ENCODE measurements at places on chromosomes 11 and 22.

DNA sequence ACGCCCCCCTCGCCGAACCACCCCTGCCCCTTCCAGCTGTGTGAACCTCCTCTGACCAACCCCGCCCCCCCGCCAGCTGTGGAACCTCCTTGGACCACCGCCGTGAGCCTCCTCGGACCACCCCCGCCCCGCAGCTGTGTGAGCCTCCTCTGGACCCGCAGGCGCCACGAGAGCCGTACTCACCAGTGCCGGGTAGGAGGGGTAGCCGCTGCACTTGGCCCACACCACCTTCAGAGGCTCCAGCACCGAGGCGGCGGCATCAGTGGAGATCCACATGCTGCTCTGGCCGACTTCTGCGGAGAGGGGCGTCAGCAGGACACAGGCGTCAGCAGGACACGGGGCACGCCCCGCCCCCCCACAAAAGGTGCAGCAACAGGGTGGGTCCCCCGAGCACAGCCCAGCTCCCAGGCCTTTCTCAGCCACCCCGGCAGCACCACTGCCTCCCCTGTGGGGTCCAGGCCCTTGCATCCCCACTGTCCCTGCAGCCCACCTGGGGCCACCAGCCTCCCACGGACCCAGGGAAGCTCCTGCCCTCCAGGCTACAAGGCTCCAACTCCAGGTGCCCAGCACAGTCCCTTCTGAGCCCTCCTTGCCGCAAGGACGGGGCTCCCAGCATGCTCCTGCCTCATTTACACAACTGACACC lies 51.7 kb downstream of the BRD1 start:
- no peak for DNase-seq

DNA sequence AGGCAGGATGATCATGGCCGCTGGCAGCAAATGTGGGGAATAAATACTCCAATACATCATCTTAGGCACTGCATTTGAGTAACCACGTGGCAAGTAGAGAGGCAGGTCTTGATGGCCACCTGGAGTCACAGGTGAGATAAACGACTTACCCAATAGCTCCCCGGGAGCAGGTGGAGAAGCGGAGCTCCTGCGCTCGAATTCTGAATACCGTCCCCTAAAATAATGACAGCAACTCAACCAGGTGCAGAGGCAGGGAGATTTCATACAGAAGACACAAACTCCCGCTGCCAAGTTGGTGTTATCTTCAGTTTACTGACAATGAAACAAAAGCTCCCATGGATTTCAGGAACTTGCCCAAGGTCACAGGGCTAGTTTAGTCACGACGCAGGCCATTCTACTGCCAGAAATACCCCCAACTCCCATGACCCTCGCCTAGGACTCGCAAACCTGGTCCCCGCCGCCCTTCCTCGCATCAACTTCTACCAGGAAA lies 437 bp downstream of the SLC43A3 start:
- no peak for DNase-seq

DNA sequence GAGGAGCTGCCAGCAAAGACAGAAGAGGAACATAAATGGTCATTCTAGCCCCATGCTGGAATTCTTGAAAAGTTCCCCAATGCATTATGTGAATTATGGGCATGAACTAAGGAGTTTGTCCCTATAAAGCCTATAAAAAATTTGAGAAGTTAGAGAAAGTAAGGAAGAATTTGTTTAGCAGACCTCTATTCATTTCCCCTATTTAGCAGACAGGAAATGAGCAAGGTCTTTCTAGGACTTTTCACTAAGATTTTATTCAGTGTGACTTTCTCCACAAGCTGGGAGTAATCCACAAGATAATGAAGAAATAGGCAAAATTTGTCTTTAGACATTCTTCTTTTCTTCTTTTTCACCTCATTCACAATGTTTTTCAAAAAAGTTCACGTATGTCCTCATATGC lies 20.0 kb downstream of the PRRG4 start:
- no peak for DNase-seq

GRCh38 chr11:35144136-35144741 lies 5.3 kb downstream of the CD44 start:
- peak; percentile 78 for DNase-seq

GRCh38 chr11:73366265-73366610 lies 10.0 kb upstream of the RELT start:
- DNase-seq: peak; percentile 30

- peak; percentile 84 for DNase-seq
Observed at GRCh38 chr11:128610721-128611617, 23.6 kb upstream of the ETS1 start.

GRCh38 chr11:8839306-8839956 lies 71.6 kb upstream of the AKIP1 start:
- no peak for DNase-seq

DNA sequence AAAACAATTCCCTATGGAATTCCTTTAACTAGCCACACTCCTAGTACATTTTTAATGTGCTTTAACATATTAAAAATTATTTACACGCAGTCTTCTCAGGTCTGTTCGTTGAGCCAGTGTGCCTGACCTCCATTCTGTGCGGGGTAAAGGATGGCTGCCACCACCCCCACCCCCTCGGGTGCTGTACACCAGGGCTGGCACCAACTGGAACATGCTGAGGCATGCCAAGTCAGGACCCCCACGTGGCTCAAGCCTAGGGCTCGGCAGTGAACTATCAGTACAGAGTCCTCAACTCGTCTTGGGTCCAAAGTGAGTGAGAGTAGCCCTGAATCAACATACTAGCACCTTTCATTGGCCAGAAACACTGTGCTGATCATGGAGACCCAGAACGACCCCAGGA lies 32.5 kb upstream of the PHF21B start:
- DNase-seq: no peak

- DNase-seq: no peak
Observed at GRCh38 chr22:49887702-49888101, 30.5 kb downstream of the ALG12 start.

DNA sequence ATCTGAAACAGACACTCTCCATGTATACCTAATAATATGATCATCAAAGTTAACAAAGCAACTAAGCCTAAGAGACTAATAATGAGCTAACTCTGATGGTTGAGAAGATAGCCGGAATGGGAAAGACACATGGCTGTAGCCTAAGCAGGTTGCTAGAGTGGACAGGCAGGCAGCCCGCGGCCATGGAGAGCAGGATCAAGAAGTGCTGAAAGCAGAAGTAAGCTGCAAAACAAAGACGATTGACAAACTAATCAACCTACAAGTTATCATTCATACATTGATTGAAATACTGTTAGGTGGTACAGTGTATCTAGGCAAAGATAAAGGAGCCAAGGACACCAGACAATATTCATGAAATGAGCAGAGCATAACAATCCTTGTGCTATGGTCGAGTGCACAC lies 29.3 kb downstream of the SLN start:
- DNase-seq: no peak

GRCh38 chr11:78220218-78221157 lies 31.8 kb downstream of the USP35 start:
- DNase-seq: no peak

GRCh38 chr11:88246696-88247095 lies 71.5 kb upstream of the RAB38 start:
- no peak for DNase-seq

GRCh38 chr11:65435411-65435931 lies 12.9 kb downstream of the NEAT1 start:
- peak; percentile 0 for DNase-seq

DNA sequence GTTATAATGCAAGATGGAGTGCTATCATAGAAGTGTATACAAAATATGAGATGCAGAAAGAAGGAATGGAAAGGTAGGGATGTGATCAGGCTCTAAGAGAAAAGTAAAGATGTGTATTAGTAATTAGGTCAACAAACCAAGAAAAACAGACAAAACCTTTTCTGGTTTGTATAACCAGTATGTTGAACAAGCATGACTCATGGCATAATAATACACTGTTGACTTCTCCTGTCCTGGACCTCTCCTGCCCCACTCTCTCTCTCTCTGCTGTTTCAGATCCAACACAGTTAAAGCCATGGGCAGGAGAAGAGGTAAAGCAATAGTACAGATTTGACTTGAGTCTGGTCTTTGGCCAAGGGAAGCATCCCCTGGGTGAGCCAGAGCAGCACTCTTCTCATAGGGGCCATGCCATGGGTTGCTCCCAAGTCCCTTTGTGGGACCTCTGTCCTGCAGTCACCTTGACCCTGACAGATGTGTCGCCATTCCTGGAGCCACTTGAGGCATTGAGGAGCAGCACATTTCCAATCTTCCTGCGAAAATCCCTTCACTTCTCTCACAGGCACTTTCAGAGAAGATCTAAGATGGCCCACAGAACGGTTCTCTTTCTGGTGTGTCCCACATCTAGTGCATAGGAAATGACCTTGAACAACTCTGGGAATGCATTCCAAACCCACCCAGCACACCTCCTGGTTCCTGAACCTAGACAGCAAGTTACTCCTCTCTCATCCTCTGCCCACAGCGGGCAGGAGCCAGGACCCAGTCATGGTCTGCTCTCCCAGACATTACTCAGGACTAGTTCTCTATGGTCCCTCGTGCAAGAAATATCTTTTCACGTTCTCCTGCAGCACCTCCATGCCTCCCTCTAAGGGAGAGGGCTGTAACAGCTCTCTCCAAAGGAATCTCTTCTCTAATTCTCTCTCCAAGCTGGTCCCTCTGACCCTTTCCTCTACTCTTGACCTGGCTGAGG lies 58.2 kb upstream of the PRSS23 start:
- no peak for DNase-seq

DNA sequence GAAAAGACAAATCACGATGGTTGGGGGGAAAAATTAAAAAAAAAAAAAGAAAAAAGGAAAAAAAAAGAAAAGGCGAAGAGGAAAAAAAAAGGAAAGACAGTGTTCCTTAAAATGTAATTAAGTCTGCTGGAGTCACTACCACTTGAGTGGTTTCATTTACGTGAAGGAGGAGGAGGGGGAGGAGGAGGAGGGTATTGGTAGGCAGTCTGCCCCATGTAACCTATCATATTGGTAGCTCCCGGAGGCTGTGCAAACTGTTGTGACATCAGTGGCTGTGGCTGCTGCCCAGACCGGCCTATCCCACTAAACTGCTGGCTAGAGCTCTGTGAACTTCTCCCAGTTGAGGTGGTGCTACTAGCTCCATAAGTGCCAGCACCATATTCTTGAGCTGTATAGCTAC lies 17.9 kb downstream of the KDELR3 start:
- no peak for DNase-seq

DNA sequence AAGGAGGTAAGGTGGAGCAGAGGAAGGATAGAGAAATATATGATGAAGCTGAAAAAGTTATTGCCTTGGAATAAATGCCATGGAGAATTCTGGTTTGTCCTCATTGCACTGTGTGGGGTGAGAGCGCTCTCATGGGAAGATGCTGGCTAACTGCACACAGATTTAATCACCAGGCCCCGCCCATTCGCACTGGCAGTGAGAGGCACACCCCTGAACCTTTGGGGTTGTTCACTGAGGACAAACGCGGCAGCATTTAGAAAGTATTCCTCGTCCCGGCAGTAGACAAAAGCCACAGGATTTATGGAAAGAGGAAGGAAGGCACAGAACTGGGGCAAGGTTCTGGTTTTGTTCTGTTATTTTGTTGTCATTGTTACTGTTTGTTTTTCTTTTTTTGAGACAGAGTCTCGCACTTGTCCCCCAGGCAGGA lies 70.2 kb downstream of the MED15 start:
- DNase-seq: no peak

GRCh38 chr11:15280393-15280792 lies 165.7 kb downstream of the INSC start:
- DNase-seq: no peak

DNA sequence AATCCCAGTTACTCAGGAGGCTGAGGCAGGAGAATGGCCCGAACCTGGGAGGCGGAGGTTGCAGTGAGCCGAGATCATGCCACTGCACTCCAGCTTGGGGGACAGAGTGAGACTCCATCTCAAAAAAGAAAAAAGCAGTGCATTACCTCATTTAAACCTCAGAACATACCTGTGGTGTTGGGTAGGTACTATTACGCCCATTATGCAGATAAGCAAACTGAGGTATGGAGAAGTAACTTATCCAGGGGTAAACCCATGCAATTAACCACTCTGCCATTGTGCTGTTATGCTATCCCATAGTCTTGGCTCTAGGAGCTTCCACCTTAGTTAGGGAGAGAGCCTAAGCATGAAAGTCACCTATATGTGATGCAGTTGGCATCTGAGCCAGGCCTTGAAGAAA lies 2.3 kb upstream of the SEC14L3 start:
- DNase-seq: no peak

DNA sequence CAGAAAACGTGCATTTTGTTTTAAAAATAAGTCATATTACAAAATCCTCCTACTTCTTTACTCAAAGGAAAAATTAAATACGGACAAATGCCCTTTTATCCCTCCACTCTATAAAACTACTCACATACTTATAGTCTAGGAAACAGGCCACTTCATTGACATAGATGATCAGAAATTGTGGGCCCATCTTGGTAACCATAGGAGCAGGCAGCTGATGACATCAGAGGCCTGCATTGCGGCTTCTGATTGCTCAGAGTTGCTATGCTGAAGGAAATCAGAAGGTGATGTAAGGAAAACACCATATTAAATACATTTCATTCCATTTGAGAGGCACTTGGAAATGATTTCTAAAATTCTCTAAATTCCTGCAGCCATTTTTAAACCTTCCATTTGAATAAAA lies 27.0 kb downstream of the FAM76B start:
- DNase-seq: no peak

DNA sequence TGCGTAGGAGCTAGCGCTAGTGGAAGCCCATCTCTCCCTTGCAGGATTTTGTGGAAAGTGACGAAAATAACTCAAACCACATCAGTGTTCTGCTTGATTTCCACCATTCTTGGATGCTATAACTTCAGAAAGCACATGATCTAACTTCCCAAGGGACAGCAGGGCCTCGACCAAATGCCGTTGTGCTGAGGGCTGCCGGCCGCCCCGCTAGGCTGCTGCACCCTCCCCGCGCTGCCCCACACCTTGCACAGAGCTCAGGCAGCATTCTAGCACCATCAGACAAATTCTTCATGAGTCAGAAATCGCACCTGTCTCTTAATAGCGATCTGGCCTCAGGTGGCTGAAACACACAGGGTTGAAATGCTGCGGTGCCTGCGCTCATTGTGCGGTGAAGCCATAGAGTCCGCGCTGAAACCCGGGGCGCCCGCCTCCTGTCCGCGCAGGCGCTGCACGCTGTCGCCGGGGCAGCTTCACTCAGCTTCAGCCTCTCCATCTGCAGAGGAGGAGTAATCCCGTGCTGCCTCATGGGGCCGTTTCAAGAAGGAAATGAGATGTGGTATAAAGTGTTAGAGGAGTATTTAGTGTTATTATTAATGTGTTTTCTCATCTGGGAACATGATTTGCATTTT lies 59.2 kb upstream of the B3GAT1 start:
- no peak for DNase-seq

GRCh38 chr22:49380828-49381114 lies 446.9 kb downstream of the BRD1 start:
- DNase-seq: no peak

GRCh38 chr11:12248330-12248729 lies 129.0 kb upstream of the PARVA start:
- DNase-seq: no peak

- DNase-seq: no peak
Observed at GRCh38 chr11:11313426-11313825, 39.6 kb downstream of the CSNK2A3 start.

- no peak for DNase-seq
Observed at GRCh38 chr22:42335839-42336378, 65.5 kb upstream of the TCF20 start.

- no peak for DNase-seq
Observed at GRCh38 chr11:11876458-11876857, 34.7 kb downstream of the USP47 start.
